Muscle of leg (tissue), 16 donors: ENCODE measurements at places on chromosomes 7 and 10. TPM values are rescaled to one million over a fixed set of nuclear protein-coding genes. Genes with fewer than 3 reads are reported as not detected.

DNA sequence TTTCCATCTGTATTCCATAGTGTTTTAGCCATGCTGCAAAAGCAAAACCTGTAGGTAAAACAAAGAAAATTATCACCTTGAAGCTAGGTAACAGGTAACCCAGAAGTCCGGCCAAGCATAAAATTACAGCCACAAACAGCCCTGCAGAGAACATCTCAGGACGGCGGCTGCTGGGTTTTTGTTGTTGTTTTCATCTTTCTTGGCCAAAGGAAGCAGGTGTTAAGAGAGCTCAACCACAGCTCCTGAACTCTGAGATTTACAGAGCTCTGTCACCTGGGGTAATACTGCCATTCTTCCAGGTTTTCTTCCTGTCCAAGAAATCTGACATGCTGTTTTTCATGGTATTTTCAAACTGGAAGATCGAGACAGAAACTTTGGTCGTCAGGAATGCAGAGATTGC is 847 bp upstream of the SCIN start:
- DNase-seq, result no peak

DNA sequence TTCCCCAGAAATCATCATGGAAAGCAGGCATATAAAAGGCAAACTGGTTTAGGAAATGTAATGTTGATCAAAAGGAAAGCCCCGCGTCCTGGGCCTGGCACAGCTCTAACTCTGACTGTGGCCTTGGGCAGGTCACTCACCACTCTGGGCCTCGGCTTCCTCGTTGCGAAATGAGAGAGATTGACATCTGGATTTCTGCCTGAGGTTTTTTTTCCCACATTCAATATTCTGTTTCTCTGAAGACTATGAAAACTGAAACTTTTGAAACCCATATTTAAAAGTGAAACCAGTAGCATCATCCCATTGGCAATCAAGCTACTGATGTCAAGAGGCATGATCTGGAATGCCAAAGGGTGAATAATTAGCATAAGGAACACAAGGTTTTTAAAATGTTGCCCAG is 369.7 kb upstream of the NPVF start:
- DNase-seq, result no peak

DNA sequence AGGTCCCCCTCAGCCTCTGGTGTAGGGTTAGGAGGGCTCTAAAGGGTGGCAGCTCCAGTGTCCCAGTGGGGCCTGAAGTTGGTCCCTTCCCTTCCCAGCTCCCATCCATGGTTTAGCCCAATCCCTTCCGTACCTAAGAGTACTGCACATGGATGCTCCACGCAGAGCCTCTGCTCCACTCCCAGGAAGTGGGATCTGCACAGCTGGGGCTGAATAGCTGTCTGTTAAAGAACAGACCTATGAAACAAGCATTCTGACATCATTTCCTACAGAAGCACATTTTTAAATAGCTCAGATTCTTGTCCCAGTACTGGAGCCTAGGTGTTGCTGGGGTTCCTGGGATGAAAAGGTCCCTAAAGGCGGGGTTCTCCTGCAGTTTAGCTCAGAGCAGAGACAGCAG is 135.9 kb downstream of the ZMYND11 start:
- DNase-seq, result no peak

- DNase-seq, result no peak
Measured at GRCh38 chr10:2108496-2108895, 371.2 kb upstream of the ADARB2 start.

DNA sequence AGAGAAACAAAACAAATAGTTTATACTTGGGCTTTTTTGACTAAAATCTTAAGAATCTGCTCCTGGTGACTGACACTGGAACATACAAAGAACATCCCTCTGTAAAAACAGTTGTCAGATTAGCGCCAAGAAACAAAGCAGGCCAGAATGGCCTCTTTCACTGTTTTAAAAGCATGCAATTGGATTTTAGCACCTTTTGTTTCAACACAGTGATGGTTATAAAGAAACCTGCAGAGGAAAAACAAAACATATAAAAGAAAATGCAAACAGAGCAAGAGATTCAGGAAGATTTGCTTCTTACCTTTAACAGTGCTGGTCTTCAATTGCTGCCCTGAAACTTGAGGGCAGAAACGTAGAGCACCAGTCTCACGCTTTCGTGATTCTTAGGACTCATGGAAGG is 652.2 kb upstream of the KCND2 start:
- no peak for DNase-seq

- no peak for DNase-seq
Measured at GRCh38 chr10:63337455-63338251, 128.1 kb downstream of the JMJD1C start.

DNA sequence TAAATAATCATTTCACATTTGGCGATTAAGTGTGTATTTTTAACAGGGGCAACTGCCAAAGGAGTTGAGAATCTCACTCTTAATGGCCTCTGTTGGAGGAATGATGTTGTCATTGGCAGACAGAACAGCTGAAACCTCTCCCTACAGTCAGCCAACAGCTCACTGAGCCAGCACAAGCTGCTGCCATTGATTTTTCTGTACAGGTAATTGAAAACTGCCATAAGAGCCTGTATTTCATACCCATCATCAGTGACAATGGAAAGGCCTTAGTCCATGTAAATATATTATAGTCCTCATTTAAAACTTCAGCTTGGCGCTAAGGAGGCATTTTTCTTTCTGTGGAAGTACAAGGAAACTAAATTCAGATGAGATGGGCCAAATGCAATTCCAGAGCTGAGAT is 28.1 kb upstream of the PTN start:
- peak; percentile 87 for DNase-seq

GRCh38 chr10:363152-363551 is 227.9 kb downstream of the ZMYND11 start:
- DNase-seq, result no peak

- DNase-seq, result no peak
Measured at GRCh38 chr7:10723832-10724231, 249.8 kb upstream of the PHF14 start.

- DNase-seq, result no peak
Measured at GRCh38 chr10:27147701-27148100, 6.5 kb downstream of the YME1L1 start.

DNA sequence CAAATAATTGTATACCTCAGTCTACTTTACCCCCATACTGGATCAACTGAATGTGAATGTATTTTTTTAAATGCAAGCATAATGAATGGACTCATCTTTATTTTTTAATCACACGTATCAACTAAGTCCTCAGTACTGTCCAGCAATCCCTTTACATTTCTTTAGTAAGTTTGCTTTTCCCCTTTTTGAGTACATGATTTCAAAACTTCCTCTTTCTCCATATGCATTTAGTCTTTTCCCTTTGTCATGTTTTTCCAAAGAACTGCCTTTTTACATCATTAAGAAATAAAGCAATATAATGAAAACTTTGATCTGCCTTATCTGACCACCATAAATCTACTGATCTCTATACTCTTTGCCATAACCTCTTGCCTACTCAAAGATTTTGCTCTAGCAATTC is 182.5 kb upstream of the AKR1E2 start:
- no peak for DNase-seq

SUN3 gene
- total RNA-seq, result not detected

ELOVL3 gene
- total RNA-seq, result 0.35 TPM

CPEB3 gene
- total RNA-seq, result 2.0 TPM

UCN3 gene
- not detected for total RNA-seq
